MCF 10A (cell line): ENCODE measurements at places on chromosomes 3 and 15. TPM values are rescaled to one million over a fixed set of nuclear protein-coding genes. Genes with fewer than 3 reads are reported as not detected.
A peak's percentile ranks its signal among the peaks of the same experiment; 100 is the strongest.

GRCh38 chr15:34240537-34240936 is 15.7 kb downstream of the EMC4 start:
- no peak for DNase-seq
- H3K4me1 ChIP-seq = peaks cover 13% of the 10 kb centered on the region
- peaks cover 19% of the 10 kb centered on the region for H3K36me3 ChIP-seq
- no peak overlapping the region for H3K4me3 ChIP-seq
- H3K27me3 ChIP-seq = no peaks in the 10 kb centered on the region

GRCh38 chr3:126907557-126907956 is 75.4 kb upstream of the PLXNA1 start:
- no peaks in the 10 kb centered on the region for H3K27me3 ChIP-seq
- no peak overlapping the region for H3K27ac ChIP-seq
- no peak overlapping the region for H3K4me3 ChIP-seq
- H3K4me1 ChIP-seq = peaks cover 34% of the 10 kb centered on the region
- DNase-seq = peak; percentile 74
- no peaks in the 10 kb centered on the region for H3K36me3 ChIP-seq

DNA sequence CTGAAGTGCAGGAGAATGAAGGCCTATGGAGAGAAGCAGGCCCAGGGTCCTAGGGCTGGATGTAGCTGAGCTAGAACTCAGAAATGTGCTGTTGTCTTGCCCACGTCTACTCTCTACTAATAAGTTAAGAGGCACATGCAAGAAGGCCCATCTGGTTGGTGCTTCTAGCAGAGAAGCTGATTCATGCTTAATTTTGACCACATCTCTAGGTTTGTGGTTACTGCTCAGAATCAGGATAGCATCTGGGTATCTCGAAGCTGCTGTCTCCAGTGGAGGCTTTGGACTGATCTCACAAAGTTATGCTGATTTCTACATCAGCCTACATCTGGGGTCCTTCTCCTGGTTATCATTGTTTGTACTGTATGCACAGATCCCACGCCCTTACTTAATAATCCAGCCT is 87.3 kb downstream of the CACNA1D start:
- H3K36me3 ChIP-seq = no peaks in the 10 kb centered on the region
- peaks cover 5% of the 10 kb centered on the region for H3K27me3 ChIP-seq
- H3K4me1 ChIP-seq = no peaks in the 10 kb centered on the region
- DNase-seq = no peak

DNA sequence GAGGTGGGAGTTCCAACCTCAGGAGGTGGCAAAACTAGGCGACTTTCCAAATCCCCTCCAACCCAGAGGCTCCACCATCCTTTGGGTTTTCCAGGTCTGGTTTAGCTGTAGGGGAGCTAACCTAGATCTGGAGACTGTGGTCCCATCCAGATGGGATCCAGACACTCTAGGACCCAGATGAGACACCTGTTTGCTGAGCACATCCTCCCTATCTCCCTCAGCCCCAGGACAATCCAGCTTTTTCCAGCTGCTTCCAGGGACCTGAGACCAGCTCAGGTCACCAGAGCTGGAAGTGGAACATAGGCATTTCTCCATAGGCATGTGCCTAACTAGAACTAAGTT is 18.2 kb downstream of the CRTAP start:
- no peak overlapping the region for H3K27ac ChIP-seq
- H3K36me3 ChIP-seq = peaks cover 75% of the 10 kb centered on the region
- no peaks in the 10 kb centered on the region for H3K4me1 ChIP-seq
- H3K4me3 ChIP-seq = no peak overlapping the region
- no peaks in the 10 kb centered on the region for H3K27me3 ChIP-seq

DNA sequence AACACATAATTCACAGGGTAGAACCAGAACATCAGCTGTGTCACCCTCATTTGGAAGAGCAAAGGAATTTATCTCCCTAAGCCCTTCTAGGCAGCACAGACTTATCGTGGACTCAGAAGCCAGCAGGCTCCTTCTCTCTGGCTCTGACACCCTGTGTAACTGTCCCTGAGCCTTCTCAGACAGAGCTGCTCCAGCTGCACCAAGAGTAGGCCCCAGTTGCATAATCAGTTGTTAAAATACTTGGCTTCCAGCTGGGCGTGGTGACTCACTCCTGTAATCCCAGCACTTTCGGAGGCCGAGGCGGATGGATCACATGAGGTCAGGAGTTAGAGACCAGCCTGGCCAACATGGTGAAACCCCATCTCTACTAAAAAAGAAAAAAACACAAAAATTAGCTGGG is 49.4 kb upstream of the ACVR2B start:
- peaks cover 11% of the 10 kb centered on the region for H3K4me1 ChIP-seq
- no peak overlapping the region for H3K27ac ChIP-seq
- H3K27me3 ChIP-seq = no peaks in the 10 kb centered on the region
- DNase-seq = peak; percentile 89
- H3K4me3 ChIP-seq = no peak overlapping the region

DNA sequence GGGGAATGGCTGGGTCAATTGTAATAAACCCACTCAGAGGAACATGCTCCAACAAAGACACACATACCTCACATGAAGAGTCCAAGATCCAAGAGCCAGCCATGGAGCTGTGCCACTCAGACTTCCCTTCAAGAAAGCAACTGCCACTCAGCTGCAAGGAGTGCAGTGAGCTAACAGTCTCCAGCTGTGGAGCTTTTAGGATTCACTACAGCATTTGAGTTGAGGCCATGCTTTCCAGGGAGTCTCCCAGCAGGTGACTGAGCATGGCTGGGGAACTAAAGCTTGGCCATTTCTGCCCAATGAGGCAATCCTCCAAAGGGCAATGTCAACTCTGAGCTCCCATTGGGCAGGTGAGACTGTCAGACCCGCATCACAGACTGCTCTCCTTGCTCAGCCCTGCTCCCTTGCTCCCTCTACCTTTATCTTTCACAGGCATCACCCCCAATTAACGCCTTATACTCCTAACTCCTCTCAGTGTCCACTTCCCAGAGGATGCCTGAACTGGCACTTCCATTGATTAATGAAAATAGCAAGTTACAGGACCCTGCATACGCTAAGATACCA is 165.3 kb upstream of the CTNNB1 start:
- H3K4me3 ChIP-seq = no peak overlapping the region
- DNase-seq = peak; percentile 16
- peaks cover 19% of the 10 kb centered on the region for H3K27me3 ChIP-seq

The CNTN4 gene
- 0.12 and 2.7 TPM in 2 replicates for total RNA-seq
